ENCODE measurements at places on chromosomes 3 and 15.

DNA sequence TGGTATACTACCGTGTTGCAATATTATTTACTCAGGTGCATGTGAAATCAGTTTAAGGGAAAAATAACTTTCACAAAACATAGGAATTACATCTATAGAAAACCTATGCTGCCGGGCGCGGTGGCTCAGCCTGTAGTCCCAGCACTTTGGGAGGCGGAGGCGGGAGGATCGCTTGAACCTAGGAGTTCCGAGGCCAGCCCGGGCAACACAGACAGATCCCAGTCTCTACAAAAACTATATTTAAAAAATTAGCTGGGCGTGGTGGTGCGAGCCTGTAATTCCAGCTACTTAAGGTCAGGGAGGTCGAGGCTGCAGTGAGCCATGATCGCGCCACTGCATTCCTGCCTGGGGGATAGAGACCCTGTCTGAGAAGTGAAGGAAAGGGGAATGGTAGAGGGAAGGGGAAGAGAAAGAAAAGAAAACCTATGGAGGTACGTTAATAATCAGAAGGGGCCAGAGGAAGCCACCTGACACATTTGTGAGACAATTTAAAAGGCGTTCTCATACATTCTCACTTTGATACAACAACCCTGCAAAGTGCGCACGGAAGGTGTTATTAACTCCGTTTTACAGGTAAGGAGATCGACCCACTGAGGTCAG is 456 bp upstream of the TMEM62 start:
- ATAC-seq: peak; percentile 26

DNA sequence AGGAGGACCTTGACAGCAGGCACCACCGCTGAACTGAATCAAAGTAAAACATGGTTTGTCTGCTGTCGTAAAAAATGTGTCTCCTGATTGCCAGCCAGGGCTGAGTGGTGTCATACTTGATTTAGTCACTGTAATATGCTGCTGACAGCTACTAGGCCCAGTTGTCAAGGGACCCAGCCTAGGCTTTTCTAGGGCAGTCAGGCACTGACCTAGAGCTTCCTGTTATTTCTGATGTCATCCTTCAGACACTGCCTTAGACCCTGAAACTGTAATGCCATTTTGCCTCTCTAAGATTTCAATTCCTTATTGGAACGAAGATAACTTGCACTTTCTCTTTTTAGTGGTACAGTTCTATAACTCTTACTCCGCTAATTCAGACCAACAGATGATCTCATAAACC is 2.6 kb upstream of the MRPL3 start:
- ATAC-seq: no peak

- no peak for ATAC-seq
Observed at GRCh38 chr3:98454929-98455328, 8.1 kb upstream of the OR5K1 start.

DNA sequence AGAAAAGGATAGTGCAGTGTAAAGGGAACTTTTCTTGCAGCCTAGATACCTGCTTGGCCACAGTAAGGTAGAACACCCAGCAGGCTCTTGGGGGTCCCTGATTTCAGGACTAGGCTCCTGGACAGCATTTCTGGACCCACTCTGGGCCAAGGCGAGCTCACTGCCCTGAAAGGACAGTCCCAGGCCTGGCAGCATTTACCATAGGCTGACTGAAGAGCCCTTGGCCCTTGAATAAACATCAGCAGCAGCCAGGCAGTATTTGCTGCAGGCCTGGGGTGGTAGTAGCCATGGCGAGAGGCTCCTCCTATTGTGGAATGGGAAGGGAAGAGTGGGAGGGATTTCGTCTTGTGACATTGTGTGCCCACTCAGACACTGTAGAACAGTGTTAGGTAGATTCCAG is 529.2 kb downstream of the TUSC7 start:
- no peak for ATAC-seq

DNA sequence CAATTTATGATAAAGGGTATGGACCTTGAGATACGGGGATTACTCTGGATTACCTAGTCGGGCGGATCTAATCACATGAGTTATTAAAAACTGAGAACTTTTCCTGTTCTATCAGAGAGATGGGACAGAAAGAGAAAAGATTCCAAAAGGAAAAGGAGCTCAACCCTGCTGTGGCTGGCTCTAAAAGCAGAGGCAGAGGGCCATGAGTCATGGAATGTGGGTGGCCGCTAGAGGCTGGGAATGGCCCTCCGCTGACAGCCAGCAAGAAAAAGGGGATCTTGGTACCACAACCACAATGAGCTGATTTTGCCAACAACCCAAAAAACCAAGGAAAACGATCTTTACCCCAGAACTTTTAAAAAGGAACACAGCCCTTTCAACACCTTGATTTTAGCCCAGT is 210.0 kb downstream of the MAGI1 start:
- ATAC-seq: no peak

DNA sequence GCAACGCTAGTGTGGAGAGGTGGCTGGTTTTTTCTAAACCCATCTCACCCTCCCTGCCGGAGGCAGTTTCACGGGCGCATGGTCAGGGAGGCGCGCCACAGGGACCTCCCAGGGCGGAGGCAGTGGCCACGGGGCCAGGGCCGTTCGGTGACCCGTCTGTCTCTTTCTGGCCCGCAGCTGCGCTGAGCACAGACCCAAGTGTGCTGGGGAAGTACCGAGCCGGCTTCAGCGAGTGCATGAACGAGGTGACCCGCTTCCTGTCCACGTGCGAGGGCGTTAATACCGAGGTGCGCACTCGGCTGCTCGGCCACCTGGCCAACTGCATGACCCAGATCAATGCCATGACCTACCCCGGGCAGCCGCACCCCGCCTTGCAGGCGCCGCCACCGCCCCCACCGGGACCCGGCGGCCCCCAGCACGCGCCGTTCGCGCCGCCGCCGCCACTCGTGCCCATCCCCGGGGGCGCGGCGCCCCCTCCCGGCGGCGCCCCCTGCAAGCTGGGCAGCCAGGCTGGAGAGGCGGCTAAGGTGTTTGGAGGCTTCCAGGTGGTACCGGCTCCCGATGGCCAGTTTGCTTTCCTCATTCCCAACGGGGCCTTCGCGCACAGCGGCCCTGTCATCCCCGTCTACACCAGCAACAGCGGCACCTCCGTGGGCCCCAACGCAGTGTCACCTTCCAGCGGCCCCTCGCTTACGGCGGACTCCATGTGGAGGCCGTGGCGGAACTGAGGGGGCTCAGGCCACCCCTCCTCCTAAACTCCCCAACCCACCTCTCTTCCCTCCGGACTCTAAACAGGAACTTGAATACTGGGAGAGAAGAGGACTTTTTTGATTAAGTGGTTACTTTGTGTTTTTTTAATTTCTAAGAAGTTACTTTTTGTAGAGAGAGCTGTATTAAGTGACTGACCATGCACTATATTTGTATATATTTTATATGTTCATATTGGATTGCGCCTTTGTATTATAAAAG is 1.8 kb downstream of the HES1 start:
- peak; percentile 23 for ATAC-seq

- peak; percentile 76 for ATAC-seq
Observed at GRCh38 chr15:74817370-74817737, 4.7 kb downstream of the LMAN1L start.

- ATAC-seq: peak; percentile 69
Observed at GRCh38 chr3:42025370-42026138, 63.7 kb upstream of the ULK4 start.

GRCh38 chr3:43497905-43498365 is 123.9 kb downstream of the ANO10 start:
- peak; percentile 74 for ATAC-seq

- ATAC-seq: no peak
Observed at GRCh38 chr15:60339236-60339635, 58.5 kb downstream of the ANXA2 start.

DNA sequence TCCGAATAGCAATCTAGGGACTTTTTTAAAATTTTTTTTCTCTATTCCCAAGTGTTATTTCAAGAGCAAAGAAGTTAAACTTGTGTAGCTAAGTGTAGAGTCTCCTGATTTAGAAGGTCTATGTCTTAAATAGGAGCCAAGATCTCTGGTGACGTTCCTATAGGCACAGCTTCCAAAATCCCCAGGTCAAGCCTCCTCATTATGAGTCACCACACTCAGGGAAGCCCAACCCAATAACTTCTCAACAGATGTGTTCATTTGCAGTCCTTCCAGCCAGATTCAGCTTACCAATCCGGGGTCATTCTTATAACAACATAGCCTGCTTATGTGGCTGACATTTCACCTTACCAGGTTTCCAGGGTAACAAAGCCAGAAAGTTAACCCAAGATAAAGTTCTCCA is 270.3 kb downstream of the IL5RA start:
- no peak for ATAC-seq

DNA sequence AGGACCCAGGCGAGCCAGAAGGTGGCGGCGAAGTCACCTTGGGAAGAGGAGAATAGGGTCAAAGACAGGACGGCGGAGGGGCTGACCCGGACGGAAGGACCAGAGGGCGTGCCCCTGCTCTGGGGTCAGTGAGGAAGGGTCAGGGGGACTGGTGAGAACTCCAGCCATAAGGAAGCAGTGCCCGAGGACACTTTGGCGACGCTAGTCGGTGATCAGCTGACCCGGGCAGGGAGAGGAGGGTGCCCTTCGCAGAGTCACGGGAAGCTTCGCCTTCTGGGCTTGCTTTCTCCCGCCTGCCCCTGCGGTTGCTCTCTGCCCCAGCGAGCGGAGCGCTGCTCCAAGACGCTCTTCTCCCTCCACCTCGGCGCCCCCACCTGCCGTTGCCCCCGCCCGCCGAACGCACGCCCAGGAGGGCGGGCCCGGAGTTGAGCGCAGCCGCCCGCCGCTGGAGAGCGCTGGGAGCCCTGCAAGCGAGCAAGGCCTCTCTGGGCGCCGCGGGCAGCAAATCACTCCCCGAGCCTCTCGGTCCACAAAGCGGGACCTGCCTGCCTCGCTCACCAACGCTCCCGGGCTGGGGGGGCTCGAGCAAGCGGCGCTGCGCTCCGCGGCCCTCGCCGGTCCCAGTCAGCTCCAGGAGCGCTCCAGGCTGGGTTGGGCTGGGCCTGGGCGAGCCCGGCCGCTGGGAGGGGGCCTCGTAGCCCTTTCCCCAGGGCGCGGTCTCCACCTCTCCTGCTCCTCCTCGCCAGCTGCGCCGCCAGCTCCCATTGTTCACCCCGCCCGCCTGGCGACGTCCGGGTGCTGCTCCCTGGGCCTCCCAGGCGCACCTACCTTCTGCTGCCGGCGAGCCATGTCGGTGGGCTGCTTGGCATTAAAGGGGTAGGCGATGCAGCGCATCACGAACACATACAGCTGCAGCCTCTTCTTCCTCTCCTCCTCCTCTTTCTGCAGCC is 1.2 kb downstream of the CADPS start:
- ATAC-seq: peak; percentile 17

DNA sequence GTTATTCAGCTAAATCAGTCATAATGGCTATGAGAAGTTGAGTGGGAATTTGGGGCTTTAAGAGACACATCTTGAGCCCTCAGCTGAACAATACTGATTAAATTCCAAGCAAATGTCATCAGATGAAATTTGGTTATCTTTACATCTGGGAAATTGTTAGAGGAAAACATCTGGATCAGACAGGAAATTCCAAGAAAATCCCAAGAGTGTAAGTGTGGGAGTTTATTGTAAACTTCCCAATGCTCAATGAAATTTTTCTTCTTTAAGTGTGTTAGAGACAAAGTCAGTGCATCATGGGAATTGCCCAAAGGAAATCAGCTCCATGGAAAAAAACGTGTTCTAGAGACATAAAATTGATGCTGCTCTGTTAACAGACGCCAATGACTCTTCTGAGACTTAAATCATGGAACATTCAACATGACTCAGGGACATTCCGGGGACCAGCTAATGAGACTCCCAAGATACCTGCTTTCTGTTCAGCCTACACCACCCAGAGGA is 19.8 kb upstream of the DCLK3 start:
- no peak for ATAC-seq

DNA sequence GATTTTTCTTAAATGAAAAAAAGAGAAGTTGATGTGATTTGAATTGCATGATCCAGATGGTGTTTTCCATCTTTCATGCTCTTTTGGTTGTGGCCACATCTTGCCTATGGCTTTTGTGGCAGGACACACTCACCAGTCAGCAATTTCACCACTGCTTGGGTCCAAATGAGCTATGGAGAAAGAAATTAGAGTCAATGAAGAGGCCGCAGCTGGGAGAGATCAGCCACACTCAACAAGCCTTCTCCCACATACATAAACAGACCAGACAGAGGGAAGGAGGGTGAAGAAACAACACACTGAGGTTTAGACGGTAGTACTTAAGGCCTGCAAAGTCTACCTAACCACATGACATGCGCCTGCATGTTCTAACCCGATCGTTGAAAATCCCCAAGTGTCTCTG is 110.7 kb upstream of the CDIN1 start:
- ATAC-seq: peak; percentile 53

GRCh38 chr3:108728934-108729333 is 28.3 kb downstream of the RETNLB start:
- no peak for ATAC-seq

DNA sequence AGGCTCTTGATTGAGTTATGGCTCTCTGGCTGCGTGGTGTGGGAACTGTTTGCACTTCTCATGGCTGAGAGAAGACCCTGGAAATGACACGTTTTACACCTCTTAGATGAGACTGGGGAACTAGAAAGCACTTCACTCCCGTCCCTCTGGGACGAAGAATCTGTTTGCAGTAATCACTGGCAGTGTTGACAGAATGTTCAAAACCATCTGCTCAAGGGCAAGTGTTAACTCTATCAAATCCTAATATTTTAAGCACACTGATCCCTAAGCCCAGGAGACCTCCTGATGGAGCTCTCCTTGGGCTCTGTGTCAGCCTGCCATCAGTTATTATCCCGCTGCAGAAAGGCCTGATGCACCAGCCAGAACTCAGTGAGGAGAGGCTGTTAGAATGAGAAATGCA is 323.8 kb upstream of the DNAJC19 start:
- ATAC-seq: no peak

GRCh38 chr3:137946356-137946973 is 63.5 kb upstream of the CLDN18 start:
- peak; percentile 38 for ATAC-seq

DNA sequence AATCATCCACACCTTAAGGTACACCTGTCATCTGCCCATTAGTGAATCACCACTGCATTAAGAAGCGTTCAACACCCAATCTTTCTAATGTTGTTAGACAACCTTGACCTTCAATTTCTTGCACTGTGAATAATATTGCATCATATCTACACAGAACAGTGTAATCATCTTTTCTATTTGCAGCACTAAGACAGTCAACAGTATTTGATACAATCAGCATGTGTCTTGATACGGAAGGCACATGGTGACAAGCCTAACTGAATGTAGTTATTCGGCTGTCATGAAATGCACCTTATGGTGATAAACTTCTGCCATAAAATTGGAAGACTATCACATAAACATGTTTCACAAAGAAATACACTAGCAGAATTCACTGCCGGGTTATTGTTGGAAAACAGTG is 253.9 kb upstream of the THRB start:
- peak; percentile 71 for ATAC-seq

DNA sequence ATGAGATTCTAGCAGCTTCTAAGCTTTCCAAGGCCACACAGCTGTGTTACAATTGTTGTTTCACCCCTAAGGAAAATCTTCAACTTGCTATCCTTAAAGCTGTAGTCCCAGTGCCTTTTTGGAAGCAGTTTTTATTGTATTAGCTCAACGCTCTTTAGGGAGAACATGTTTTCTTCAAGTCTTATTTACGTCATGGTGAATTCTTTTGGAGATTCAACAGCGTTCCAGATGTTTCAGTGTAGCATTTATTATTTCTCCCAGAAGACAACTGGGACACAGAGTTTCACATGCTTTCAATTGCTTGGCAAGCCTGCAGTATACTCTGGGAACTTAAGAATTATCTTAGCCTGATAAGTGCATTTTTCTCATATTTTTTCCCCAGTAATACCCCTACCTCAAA is 888.3 kb downstream of the PLOD2 start:
- no peak for ATAC-seq

- ATAC-seq: no peak
Observed at GRCh38 chr3:179734497-179735281, 81.8 kb downstream of the USP13 start.

GRCh38 chr3:14890476-14890875 is 56.9 kb upstream of the NR2C2 start:
- no peak for ATAC-seq

Measured in esophagus mucosa (tissue), 1 donor.